ENCODE measurements at places on chromosomes 16 and 17. TPM values are rescaled to one million over a fixed set of nuclear protein-coding genes. Genes with fewer than 3 reads are reported as not detected.

Gene HNF1B
- 96.9 TPM for total RNA-seq

Gene C16orf92
- total RNA-seq = not detected

Gene LPO
- 0.16 TPM for total RNA-seq

Gene STX1B
- 1.0 TPM for total RNA-seq

Gene MT4
- total RNA-seq = not detected

Gene KIF22
- 79.8 TPM for total RNA-seq

DNA sequence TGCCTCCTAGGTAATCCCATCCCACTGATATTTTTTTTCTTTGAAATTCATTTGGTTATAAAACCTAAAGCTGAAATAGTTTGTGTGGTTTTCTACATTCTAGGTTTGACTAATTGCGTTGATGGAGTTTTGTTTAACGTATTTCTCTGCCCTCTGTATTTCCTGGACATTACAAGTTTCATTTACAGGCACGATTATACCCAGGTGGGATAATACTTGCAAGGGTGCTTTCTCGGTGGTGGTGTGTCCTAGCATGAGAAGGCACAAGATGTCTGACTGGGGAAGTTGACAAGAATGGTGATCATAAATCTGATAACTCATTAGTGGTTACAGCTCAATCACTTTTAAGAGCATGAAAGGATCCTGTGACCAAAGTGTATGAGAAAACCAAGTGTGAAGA lies 45.0 kb downstream of the DYNLRB2 start:
- no peak for DNase-seq

GRCh38 chr16:89363621-89364393 lies 126.6 kb downstream of the ANKRD11 start:
- DNase-seq = no peak

GRCh38 chr17:50764734-50765149 lies 2.6 kb downstream of the ANKRD40CL start:
- no peak for DNase-seq

DNA sequence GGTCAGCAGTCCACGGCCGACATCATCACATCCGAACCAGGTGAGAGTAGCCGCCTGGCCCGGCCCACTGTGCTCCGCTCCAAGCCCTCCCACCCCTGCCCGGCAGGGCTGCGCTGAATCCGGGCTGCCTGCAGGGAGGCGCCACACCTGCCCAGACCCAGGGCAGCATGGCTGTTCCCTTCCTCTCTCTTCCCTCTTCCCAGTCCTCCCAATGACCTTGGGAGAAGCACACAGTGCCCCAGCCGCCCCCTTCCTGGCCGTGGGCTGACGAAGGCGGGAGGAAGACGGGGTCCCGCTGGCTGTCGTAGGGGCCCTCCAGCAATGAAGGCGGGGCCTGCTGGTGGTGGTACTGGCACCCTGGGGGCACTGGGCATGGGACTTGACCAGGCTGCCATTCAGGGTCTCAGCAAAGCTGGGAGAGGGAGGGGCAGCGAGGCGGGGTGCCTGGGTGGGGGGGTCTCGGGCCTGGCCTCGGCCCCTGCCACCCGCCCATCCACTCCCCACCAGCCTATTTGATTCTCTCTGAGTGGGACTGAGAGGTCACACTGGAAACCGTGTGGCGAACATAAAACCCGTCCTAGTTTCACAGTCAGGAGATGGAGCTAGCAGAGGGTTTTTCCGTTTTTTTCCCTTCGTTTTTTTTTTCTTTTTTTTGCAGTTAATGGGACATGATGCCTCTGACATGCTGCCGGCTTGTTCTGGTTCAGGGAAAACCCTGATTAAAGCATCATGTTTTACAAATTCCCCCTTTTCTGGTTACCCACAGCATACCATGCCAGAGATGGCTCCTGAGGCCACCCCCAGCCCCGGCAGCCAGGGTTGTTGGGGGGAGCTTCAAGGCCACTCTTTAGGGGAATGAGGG lies 50.6 kb downstream of the BAHCC1 start:
- DNase-seq = no peak

GRCh38 chr17:42281571-42282096 lies 5.4 kb upstream of the STAT5B start:
- DNase-seq = no peak

GRCh38 chr17:12230481-12231354 lies 210.0 kb downstream of the MAP2K4 start:
- DNase-seq = no peak

- no peak for DNase-seq
Observed at GRCh38 chr16:35687781-35688180, 2228.4 kb downstream of the TP53TG3F start.

GRCh38 chr17:56833057-56833808 lies 487 bp downstream of the C17orf67 start:
- peak; percentile 37 for DNase-seq

- DNase-seq = no peak
Observed at GRCh38 chr17:73069841-73070240, 22.6 kb downstream of the SLC39A11 start.

GRCh38 chr17:13005530-13005929 lies 12.3 kb downstream of the ELAC2 start:
- DNase-seq = no peak

- DNase-seq = no peak
Observed at GRCh38 chr17:78241277-78242023, 10.0 kb downstream of the TMEM235 start.
